ENCODE measurements at places on chromosomes 2 and 18.

GRCh38 chr18:79071503-79072210 is 2.5 kb downstream of the ATP9B start:
- no peak for DNase-seq

DNA sequence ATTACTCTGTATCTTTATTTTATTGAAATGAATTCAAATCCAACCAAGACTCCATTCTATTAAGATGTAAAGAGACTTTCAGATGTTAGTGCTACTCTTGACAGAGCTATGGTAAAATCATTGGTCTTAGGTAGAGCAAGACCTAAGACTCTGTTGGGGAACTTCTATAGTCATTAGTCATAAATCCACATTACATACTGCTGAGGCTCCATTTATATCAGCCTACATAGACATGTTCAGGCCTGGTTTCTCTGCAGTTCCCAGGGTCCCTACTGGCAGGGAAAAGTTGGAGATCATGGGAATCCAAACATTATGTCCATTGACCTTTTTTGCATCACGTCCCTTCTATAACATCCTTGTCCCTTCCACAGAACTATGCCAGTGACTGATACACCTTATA is 580.4 kb upstream of the ZEB2 start:
- no peak for DNase-seq

- DNase-seq: no peak
Measured at GRCh38 chr2:165787334-165787733, 6.7 kb downstream of the GALNT3 start.

- DNase-seq: peak; percentile 22
Measured at GRCh38 chr18:22847392-22847791, 85.7 kb upstream of the RBBP8 start.

GRCh38 chr2:201938156-201938775 is 95.4 kb upstream of the FZD7 start:
- peak; percentile 70 for DNase-seq

GRCh38 chr2:2812117-2812516 is 481.0 kb upstream of the MYT1L start:
- DNase-seq: no peak

DNA sequence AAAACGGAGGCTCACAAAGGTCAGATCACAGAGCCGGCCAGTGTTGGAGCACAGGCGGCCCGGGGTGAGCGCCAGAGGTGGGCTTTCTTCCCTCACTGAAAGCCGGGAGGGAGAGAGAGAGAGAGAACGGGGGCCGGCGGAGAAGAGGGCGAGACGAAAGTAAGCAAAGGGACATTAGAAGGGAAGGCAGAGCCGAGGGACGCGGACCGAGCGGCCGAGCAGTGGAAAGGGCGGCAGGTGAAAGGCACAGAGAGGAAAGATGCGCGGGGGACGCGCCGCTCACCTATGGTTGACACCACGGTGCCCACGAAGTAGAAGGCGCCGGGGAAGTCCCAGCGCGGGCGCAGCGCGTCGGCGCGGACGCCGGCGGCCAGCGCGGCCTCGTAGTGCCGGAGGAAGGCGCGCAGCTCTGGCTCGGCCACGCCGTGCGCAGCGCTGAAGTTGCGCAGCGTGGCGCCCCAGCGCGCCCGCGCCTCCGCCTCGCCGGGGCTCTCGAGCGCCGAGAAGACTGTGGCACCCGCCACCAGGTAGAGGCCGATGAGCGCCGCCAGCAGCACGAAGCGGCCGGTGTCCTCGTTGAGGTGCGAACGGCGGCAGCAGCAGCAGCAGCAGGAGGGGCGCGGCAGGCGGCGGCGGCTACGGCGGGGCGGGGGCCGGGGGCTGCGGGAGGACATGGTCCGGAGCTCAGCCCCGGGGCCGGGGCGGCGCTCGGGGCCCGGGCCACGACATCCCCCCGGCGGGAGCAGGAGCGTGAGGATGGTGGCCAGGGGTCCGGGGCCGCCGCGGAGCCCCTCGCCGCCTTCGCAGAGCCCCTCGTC is 166.9 kb downstream of the MSH2 start:
- no peak for DNase-seq

- DNase-seq: no peak
Measured at GRCh38 chr18:58578321-58578720, 50.6 kb downstream of the ALPK2 start.

GRCh38 chr2:102224824-102225739 is 38.3 kb downstream of the IL1RL2 start:
- DNase-seq: no peak

DNA sequence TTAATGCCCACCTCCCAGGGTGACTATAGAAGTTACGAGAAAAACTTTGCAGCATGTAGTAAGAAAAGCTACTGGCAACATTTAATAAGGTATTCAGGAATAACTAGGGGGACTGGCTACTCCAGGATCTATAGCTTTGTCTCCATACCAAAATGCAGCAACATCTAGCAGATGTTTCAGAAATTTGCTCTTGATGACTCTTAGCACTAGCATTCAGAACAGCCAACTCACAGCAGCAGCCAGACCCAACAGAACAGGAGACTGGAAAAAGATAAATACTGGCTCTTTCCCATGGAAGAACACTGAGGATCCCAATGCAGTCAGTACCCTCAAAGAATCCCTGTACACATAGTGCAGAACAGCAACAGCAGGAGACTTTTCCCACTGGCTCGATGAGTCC is 105.0 kb downstream of the PRKRA start:
- peak; percentile 6 for DNase-seq

DNA sequence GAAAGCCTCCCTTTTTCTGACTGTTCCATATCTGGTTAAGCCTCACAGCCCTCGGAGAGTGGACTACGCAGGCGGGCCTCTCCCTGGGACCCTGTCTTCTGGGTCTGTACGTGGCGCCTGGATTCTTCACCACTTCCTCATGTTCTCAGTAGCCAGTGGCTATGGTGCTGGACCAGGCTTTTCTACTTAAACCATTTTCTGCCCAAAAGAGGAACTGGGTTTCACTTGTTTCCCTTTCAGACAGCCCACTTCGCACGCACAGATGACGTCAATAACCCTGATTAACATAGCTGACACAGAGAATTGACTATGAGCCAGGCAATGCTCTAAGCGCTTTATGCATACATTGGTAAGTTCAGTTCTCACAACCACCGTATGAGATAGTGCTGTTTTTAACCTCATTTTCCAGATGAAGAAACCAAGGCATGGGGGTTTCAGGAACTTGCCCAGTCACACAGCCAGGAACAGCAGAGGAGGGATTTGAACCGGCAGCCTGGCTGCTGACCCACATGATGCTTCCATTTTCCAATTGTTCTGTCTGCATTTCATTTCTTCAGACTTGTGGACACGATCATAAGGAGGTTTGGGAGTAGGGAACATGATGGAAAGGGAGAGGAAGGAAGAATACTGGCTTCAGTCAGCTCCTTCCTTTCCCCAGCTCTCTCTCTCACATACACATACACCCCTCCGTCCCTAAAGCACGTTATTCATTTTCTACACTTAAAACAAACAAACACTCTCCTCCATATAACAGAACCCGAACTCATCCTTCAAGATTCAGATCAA is 41.7 kb downstream of the MYOM1 start:
- peak; percentile 2 for DNase-seq

DNA sequence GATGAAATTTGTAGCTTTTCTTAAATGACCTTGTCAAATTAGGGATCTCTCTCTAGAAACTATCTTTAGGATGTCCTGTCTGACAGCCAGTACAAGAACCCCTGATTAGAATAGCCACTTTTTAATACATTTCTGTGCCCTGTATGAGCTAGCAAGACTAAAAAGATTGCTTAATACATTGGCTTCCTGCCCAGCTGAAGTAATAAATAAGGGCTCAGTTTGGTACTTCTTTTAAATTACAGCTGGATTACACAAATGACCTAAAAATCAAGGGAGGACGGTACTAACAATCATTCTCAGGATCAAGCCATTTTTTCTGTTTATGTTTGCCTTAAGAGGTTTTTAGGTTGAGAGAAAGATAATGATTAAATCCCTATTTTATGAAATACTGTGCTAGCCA is 11.6 kb upstream of the OLA1 start:
- peak; percentile 42 for DNase-seq

GRCh38 chr2:184294831-184295230 is 303.5 kb upstream of the ZNF804A start:
- DNase-seq: no peak

- DNase-seq: no peak
Measured at GRCh38 chr2:144054911-144055310, 465.0 kb downstream of the ZEB2 start.

DNA sequence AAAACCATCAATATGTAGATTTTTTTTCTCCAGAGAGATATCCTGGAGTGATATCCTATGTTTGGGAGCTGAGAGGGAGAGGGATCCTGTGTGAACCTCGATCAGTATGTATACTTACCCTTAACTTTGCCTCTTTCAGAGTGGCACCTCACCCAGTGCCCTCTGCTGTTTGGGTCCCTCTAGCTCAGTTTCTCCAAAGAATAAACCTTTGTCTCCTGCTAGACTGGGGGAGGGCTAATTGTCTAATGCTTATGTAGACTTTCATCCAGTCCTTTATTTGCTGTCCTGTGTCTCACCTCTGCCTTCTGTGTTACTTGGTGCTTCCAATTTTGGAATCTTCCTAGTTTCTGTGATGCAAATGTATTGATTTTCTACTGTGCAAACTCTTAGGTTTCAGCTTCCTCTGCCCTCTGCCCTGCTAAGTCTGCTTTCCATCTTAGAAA is 48.4 kb downstream of the MTX2 start:
- DNase-seq: no peak

GRCh38 chr2:177816766-177817165 is 255.8 kb downstream of the PDE11A start:
- no peak for DNase-seq

GRCh38 chr18:61132031-61132430 is 201.2 kb upstream of the CDH20 start:
- no peak for DNase-seq

GRCh38 chr2:68861330-68861729 is 9.9 kb downstream of the BMP10 start:
- no peak for DNase-seq

- DNase-seq: no peak
Measured at GRCh38 chr2:221810650-221811049, 238.5 kb upstream of the EPHA4 start.

DNA sequence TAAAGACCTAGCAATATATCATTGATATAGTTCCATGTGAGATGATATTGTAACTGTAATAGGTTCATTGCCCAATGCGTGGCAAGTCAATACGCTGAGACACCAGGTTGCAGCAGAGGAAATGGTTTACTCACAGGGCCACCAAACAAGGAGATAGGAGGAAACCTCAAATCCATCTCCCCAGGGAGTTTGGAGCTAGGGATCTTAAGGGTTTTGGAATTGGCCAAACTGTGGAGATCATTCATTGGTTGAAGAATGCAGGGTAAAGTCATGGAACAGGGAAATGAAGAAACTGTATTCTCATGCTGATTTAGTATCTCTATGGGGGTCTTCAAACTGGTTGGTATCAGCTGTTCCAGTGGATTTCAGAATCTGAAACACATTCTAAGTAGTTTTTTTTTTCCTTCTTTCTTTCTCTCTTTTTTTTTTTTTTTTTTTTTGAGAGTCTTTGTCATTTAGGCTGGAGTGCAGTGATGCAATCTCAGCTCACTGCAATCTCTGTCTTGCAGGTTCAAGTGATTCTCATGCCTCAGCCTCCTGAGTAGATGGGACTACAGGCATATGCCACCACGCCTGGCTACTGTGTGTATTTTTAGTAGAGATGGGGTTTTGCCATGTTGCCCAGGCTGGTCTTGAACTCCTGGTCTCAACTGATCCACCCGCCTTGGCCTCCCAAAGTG is 30.7 kb upstream of the PPM1B start:
- peak; percentile 20 for DNase-seq
